ENCODE measurements at places on chromosomes 7 and 10.

GRCh38 chr10:64036321-64036930, 515.2 kb downstream of the REEP3 start:
- no peak for DNase-seq

DNA sequence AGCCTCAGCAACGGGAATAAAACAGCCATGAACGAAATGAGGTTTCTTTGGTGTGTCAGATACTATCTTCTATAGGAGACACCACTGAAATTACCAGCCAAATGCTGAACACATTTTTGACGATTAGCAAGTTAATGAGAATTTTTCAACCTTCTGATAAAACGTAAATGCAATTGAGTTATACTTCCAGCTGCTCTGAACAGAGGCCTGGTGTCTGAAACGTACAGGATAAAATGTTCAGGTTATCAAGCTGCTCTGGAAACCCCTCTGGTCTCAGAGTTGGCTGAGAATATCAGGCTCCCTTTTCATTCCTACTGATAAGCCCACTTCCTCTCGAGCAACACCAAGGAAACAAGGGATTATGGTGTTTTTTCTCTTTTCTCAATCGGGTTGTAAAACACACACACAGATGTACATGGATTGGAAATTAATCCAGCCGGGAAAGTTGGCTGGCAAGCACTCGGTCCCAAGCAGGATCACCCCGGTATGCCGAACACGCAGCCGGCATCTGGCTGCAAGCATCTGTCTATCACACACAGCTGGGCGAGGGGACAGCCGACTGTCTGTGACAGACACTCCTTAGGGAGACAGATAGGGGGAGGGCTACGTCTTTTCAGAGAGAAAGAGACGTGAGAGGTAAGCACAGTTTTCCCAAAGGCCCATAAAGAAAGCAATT, 171.8 kb downstream of the PRKAG2 start:
- DNase-seq, result no peak

DNA sequence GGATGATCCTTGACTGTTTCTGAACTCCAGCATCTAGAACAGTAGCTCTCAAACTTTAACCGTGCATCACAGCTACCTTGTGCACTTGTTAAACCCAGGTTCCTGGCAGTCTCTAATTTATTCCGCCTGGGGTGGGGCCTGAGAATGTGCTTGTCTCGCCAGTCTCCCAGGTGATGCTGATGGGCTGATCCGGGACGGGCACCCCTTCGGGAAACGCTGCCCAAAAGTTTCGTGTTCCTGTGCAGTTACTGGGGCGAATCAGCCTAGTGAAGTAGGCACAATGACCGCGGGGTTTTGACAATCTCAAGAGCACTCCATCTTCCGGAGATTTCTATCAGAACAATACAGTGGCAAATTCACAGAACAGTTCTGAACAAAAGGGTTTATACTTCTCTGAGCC, 29.9 kb downstream of the ADCYAP1R1 start:
- no peak for DNase-seq

DNA sequence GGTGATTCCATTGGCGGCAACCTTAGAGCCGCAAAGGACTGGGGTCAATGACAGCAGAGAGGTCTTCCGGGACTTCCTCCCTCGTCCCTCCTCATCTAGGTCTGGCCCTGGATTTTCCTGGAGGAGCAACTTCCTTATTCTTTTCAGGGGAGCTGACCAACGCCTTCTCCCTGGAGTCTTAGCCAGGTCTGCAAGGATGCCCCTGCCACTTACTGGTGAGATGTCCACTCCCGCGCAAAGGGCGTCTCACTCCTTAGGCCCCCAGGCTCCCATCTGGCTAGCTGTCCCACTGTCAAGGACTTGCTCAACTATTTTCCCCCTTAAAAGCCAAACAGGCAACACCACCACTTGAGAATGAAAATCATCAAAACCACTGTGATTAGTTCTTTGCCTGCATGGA, 42.0 kb upstream of the NMT2 start:
- no peak for DNase-seq

- no peak for DNase-seq
Measured at GRCh38 chr10:49220031-49220430, 31.8 kb upstream of the TMEM273 start.

DNA sequence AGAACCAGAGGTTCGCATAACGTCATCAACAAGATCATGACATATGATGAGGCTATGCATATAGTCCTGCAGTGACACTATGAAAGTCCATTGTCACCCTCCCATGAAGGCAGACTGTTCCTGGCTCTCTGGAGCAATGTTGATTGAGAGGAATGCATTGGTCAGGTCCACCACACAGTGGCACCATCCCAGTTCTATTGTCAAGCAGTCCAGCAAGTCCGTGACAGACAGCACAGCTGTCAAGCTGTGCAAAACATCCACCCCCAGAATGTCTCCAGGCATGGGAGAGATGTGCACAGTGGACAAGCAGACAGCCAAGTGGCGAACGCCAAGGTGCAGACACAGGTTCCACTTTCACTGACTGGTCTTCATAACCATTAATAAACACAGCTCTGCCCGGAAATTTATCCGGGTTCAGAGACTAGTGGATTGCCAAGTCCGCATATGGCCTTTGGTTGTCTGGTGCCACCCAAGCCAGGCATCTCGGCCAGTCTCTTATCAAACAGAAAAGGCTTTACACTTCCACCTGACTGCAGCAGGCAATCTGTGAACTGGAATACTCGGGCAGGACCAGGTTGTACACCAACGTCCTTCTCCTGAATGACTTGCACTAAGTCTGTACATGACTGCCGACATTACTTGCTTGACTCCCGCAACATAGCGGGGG, 7.2 kb downstream of the RNF133 start:
- no peak for DNase-seq

GRCh38 chr10:127720903-127721302, 16.1 kb upstream of the FOXI2 start:
- DNase-seq, result no peak

GRCh38 chr10:82212753-82213152, 337.8 kb downstream of the NRG3 start:
- DNase-seq, result no peak

- no peak for DNase-seq
Measured at GRCh38 chr7:30596721-30597120, 2.0 kb downstream of the GARS1 start.

- DNase-seq, result no peak
Measured at GRCh38 chr10:62692085-62692484, 112.4 kb upstream of the ADO start.

GRCh38 chr7:83984591-83984990, 210.0 kb downstream of the SEMA3A start:
- DNase-seq, result no peak

GRCh38 chr10:4202938-4203337, 417.9 kb upstream of the KLF6 start:
- no peak for DNase-seq

DNA sequence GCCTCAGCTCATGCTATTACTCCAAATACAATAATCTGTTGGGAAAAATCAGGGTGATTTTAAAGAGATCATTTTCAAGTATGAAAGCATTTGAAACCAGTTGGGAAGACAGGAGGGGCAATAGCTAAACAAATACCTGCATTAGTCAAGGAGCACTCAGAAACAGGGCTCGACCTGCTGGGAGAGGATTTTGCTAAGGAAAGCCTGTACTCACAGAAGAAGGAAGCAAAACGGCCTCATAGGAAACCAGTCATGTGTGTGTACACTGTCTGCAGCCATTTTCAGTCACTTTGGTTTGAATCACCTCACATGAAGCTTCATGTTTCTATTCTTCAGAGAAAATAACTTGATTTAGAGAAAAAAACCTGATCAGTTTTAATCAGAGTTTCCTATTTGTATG, 38.6 kb downstream of the FZD1 start:
- DNase-seq, result no peak

DNA sequence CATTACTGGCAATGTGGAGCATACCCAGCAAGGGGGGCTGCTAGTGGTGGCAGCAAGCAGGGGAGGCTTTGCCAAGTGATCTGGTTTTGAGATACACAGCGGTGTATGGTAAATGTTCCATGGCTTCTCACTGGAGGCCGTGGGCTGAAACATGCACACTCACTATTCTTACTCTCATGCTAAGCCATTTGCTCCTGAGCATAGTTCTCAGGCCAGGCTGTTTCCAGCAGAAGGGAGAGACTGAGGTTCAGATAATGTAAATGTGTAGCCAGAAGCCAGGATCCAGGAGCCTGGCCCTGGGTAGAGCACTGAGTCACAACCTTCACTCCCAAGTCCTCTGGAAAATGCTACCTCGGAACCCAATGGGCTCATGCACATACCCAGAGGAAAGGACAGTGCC, 757.9 kb downstream of the GRID1 start:
- DNase-seq, result no peak

DNA sequence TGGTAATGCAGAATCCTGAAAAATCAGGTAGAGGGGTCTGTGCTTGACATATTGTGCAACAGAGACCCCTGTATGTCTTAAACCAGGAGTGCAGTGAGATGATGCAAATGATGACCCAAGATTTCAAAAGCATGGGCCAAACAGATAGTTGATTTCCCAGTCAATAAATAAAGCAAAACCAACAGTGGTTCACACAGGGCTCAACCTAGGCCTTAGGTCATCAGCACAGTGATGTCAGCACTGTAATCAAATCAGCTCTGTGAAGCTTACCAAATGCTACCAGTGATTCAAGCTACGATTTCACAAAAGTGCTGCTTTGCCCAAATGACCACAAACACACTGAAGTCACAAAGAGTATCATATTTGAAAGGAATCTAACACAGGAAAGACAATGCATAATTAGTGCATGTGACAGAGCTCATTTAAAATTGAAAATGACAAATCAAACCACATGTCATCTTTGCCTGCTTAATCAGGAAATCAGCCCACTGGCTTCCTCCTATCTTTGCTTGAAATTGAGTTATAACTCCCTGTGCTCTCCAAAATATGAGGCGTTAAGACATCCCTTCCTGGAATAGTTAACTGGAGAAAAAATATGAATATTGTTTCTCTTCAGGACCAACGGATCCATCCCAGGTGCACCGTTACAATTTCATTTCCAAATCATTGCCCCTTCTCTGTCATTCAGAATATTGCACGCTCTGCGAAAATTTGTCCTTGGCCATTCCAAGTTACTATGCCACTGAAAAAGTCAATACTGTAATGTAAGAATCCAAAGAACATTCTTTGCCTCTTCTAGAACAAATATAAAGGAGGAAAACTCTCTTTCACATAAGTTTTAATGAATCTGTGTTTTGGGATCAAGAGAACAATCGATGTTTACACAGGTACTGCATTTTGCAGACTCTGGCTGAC, 41.9 kb upstream of the ASL start:
- no peak for DNase-seq

DNA sequence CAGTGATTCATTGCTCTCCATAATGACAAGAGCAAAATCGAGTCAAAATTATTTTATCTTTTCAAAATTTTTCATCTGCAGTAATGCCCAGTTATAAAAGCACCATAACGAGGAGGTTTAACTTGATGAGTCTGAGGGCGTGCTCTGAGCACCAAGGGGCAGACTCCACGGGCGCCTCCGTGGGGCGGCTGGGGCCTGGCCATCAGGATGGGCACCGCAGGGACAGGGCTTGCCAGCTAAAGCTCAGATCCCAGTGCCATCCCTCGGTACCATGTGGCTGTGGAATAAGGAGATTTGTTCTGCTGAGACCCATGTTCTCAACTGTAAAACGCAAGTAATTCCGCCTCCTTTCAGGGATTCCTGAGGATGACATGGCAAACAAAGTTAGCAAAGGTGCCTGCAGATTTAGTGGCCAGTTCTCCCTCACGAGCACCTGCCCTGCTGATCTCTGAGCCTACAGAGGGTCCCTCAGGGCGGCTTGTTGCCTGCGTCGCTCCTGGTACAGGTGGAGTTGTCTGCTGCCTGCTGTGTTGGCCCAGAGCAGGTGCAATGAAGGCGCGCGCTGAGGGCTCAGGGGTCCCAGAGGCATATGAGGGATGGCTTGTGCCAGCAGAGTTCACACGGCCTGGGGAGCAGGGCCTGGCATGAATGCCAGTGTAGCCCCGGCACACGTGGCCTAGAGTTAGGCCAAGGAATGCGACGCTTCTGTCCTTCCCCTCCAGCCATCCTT, 584.4 kb downstream of the TCERG1L start:
- DNase-seq, result no peak

DNA sequence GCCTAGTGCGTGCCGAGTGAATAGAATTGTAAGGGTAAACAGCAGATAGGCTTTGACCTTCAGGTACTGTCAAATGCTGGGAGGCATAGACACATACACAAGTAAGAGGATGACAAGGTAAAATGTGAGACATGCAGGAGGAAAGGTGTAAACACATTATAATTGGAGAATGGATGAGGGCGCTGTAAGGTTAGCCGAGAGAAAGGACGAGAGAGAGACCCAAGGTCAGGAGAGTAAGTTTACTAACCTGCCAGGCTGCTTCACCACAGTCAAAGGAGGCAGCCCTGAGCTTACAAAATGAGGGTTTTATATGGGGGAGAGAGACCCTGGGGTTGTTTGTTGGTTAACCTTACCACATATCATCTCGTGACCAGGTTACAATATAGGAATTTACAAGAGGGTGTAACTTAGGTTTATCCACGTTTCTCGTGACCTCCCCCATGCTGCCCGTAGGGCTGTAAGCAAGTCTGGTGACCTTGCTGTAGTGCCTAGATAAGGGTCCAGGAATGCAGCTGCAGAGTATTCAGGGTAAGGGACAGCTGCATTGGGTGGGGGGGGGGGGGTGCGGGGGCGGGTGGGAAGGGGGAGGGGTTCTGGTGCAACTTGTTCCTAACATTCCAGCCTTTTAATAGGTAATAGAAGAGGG, 17.9 kb downstream of the SCIN start:
- no peak for DNase-seq

GRCh38 chr10:1608851-1609647, 128.3 kb downstream of the ADARB2 start:
- no peak for DNase-seq

DNA sequence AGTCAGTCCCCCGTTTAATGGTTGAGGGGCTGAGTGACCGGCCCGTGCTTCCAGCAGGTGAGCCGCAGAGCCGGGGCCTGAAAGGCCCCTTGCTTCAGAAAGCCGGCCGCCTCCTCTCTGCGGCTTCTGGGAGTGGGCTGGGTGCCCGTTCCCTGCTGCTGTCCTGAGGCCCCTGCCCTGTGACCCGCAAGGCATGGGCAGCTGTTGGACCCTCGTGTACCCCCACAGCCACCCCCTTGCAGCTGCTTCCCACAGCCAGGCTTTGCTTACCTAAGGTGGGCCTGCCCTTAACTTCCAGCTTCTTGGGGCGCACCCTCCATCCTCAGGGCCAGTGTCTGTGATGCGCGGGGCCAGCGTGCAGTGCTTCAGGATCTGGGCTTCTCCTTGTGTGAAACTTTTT, 26.6 kb downstream of the PFKFB3 start:
- DNase-seq, result no peak

GRCh38 chr7:130423501-130424037, 17.2 kb downstream of the CEP41 start:
- DNase-seq, result no peak

DNA sequence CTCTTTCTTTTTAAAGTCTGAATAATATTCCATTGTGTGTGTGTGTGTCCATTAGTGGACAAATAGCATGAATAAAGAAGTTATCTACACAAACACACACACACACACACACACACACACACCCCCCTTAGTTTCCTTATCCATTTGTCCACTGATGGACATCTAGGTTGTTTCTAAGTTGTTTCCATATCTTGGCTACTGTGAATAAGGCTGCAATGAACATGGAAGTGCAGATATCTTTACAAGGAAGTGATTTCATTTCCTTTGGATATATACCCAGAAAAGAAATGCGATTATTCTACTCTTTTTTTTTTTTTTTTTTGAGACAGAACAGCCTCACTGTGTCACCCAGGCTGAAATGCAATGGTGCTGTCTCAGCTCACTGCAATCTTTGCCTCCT, 113.5 kb downstream of the MBL2 start:
- no peak for DNase-seq
